ENCODE measurements at places on chromosomes 5 and 9.

DNA sequence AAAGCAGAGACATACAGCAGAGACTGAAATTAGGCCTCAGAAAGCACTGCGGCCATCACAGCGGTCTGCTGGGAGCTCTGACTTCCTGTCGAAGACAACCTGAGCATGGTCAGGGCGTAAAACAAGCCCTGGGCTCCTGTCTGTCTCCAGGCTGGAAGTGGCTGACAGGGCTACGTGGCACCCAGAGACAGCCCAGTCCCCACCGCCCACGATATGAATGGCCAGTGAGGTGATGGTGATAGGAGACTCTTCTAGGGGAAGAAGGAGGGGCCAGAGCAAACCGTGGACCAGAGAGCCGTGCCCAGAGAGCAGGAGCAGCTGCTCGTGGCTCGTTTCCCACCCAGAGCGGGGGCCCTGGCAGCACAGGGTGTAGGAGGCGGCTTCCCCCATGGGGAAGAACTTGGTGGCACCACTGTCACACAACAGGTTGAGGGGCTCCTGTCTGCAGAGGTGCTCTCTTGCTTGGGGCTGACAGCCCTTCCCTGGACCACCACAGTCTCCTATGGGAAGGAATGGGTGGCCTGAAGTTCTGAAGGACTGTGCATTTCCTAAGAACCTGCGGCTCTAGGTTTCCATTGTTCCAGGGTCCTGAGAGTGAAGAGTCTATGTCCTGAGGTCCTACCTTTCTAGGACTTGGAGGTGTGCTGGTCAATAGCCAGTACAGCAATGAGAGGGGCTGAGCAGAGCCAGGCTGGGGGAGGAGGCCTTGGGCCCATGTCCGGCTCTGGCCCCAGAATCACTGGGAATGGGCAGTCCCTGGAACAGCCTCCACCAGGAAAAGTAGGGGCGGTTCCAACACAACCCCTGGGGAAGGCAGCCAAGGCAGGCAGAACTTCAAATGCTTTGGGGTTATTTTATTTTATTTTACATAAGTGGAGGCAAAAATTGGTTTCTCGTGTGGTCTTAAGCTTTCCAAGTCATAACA, 56.4 kb downstream of the BARX1 start:
- DNase-seq: no peak
- peak overlapping the region; percentile 68 for H3K4me3 ChIP-seq
- peaks cover 12% of the 10 kb centered on the region for H3K4me1 ChIP-seq
- H3K36me3 ChIP-seq: no peaks in the 10 kb centered on the region

DNA sequence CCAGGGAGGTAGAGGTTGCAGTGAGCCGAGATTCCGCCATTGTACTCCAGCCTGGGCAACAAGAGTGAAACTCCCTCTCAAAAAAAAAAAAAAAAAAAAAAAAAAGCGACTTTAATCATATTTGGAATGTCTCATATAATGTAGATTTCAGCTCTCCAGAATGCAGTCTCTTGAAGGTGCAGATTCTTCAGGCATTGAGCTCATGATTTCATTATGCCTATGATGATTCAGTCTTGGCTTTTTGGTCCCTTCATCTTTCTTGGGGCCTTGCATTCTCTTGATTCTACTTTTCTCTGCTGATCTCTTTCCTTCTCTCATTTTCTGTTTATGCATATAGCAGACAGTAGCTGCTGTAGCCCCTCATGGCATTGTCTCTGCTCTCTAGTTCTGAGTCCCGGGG, 22.9 kb downstream of the KDM4C start:
- peak overlapping the region; percentile 4 for H3K4me3 ChIP-seq
- no peaks in the 10 kb centered on the region for H3K36me3 ChIP-seq
- H3K4me1 ChIP-seq: peaks cover 51% of the 10 kb centered on the region

DNA sequence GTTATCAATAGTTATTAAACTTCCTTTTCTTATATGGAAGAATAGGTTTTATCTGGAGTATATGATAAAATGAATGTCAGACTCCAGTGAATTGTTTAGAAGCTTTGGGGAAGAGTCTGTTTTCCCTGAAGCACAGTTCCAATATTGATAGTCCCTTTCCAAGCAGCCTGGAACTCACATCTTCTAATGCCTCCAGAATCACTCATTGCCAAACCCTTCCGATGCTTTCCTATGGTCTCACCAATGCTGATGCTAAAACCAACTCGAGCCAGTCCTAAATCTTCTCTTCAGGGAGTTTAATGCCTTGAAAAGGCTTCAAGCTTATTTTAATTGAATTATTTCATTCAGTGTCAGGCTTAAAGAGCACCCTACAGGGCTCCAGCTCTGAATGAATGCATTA, 121.2 kb downstream of the PTTG1 start:
- H3K4me3 ChIP-seq: no peak overlapping the region
- DNase-seq: no peak
- H3K27me3 ChIP-seq: peaks cover 8% of the 10 kb centered on the region
- H3K27ac ChIP-seq: no peak overlapping the region

DNA sequence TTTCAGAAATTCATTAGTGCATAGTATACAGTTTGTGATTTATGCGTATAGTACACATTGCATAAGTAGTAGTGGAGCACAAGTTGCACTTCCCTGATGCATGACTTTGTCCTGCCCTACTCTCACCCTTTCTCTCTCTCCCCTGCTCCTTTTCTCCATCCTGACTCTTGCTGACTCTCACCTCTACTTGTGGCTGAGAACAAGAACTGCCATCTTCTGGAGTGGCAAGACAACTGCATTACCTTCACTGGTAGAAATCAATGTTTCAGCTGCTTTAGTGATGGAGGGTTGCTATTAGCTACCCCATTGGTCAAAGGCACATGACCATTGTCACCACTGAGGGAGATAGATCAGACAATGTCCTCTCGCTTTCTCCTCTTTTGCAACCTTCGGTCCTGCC, 26.9 kb downstream of the SPEF2 start:
- DNase-seq: no peak
- H3K4me3 ChIP-seq: no peak overlapping the region
- H3K36me3 ChIP-seq: peaks cover 13% of the 10 kb centered on the region
- H3K4me1 ChIP-seq: peaks cover 2% of the 10 kb centered on the region
- H3K27me3 ChIP-seq: no peaks in the 10 kb centered on the region

DNA sequence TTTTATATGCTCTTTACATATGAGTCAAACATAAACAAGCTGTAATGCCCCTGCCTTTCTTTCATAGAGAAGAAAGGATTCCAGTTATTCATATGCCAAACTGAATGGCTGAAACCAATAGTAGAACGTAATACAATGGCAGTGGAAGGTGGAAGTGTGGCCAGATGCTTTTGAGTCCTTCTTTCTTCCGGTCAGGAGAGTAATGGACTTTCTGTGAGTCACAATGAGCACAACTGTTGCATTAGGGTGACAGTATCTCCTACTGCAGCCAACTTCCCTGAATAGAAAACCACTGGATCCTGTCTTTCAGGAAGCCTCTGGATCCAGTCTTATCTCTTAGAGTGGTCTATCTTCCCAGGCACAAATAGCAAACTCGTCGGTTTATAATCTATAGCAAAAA, 855.2 kb downstream of the MAT2B start:
- H3K36me3 ChIP-seq: no peaks in the 10 kb centered on the region
- no peaks in the 10 kb centered on the region for H3K27me3 ChIP-seq
- no peak overlapping the region for H3K4me3 ChIP-seq
- DNase-seq: no peak

Measured in T-helper 17 cell (primary cell).